Activated CD8-positive, alpha-beta memory T cell treated with anti-CD3 and anti-CD28 coated beads, Interleukin-2, amount 10 ng/mL, durations not matched to agents 7 days and 5 days (primary cell): ENCODE measurements at places on chromosomes 4 and X. TPM values are rescaled to one million over a fixed set of nuclear protein-coding genes. Genes with fewer than 3 reads are reported as not detected.
A peak's percentile ranks its signal among the peaks of the same experiment; 100 is the strongest.

DNA sequence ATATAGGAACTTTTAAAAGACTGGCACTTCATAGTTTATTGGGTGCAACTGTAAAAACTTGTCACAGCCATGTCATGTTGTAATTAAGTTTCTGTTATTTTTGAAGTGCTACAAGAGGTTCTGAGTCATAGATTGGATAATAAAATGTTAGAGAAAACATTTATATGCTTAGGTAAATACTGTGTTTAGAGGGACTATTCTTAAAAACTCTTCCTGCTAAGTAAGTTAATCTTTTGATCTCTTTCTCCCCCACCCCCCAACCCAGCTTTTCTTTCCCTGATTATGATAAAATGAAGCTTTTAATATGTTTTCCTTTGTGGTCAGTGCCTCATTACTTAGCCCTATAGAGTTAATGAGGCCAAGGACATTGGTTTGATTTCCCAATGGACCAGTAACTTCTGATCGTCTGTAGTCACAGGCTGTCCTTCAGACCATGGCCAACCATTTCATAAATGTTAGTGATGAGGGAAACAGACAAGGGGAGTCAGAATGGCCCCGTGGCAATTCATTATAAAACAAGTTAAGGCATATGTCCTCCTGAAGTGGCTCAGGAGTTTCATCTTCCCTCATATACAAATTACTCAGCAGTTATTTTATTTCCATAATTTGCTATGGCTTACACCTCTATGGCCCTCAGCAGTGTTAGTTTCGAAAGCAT lies 3.9 kb upstream of the PDLIM5 start:
- H3K4me3 ChIP-seq: no peak overlapping the region
- no peak overlapping the region for H3K27ac ChIP-seq

GRCh38 chr4:168509786-168510185 lies 12.9 kb downstream of the PALLD start:
- H3K4me3 ChIP-seq: no peak overlapping the region
- H3K27ac ChIP-seq: no peak overlapping the region
- DNase-seq: peak; percentile 69
- H3K36me3 ChIP-seq: no peaks in the 10 kb centered on the region
- peaks cover 32% of the 10 kb centered on the region for H3K4me1 ChIP-seq
- H3K27me3 ChIP-seq: no peaks in the 10 kb centered on the region

DNA sequence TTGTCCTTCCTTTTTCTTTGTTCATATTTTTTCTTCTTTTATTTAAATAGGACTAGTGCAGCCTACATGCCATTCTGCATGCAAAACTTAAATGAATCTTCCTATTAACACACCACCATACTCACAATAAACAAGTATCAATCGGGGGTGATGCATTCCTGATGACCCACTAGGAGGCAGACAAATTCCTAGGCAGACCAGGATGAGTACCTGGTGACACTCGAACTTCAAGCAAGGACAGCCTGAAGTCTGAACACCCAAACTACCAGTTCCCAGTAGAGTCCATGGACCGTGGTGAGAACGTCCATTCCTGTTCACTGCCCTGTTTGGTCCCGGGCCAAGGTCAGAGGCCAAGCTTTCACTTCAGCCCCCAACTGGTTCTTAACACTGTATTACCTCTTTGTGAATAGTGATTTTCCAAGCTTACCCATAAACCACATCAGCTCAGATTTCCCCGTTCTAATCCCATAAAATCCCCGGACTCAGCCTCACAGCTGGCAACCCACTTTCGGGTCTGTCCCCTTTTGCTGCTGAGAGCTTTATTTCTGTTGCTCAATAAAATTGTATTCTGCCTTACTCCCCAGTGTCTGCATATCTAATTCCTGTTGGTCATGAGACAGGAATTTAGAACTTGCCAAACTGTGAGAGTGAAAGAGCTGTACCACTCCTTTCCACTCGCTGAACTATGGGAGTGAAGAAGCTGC lies 1286.6 kb downstream of the FSTL5 start:
- no peak overlapping the region for H3K27ac ChIP-seq
- H3K4me3 ChIP-seq: no peak overlapping the region

Gene CNGA2
- total RNA-seq: not detected

Gene CXXC4
- total RNA-seq: not detected

- H3K4me3 ChIP-seq: no peak overlapping the region
- H3K27ac ChIP-seq: no peak overlapping the region
- no peak for DNase-seq
- H3K4me1 ChIP-seq: no peaks in the 10 kb centered on the region
- H3K36me3 ChIP-seq: peaks cover 34% of the 10 kb centered on the region
- no peaks in the 10 kb centered on the region for H3K27me3 ChIP-seq
These were observed 53.6 kb downstream of the BLTP1 start for GRCh38 chr4:122205687-122206086.

- no peak overlapping the region for H3K4me3 ChIP-seq
- no peaks in the 10 kb centered on the region for H3K36me3 ChIP-seq
- H3K4me1 ChIP-seq: no peaks in the 10 kb centered on the region
- no peak for DNase-seq
These were observed 36.3 kb downstream of the ATXN3L start for GRCh38 chrX:13283512-13283911.

Gene SH3RF1
- total RNA-seq: 0.35 TPM

GRCh38 chr4:121514443-121514842 lies 133.6 kb upstream of the QRFPR start:
- peaks cover 12% of the 10 kb centered on the region for H3K36me3 ChIP-seq
- peaks cover 20% of the 10 kb centered on the region for H3K27me3 ChIP-seq
- no peak for DNase-seq
- no peak overlapping the region for H3K27ac ChIP-seq
- H3K4me1 ChIP-seq: peaks cover 16% of the 10 kb centered on the region
- H3K4me3 ChIP-seq: no peak overlapping the region

GRCh38 chr4:40121515-40121914 lies 64.9 kb downstream of the N4BP2 start:
- no peaks in the 10 kb centered on the region for H3K27me3 ChIP-seq
- H3K27ac ChIP-seq: peak overlapping the region; percentile 8
- H3K4me3 ChIP-seq: no peak overlapping the region

Gene AWAT2
- total RNA-seq: not detected

- H3K27me3 ChIP-seq: no peaks in the 10 kb centered on the region
- peaks cover 4% of the 10 kb centered on the region for H3K4me1 ChIP-seq
- no peaks in the 10 kb centered on the region for H3K36me3 ChIP-seq
- H3K4me3 ChIP-seq: no peak overlapping the region
These were observed 97.4 kb upstream of the TRPC5OS start for GRCh38 chrX:111778591-111778990.

GRCh38 chr4:106095408-106095807 lies 200.1 kb downstream of the NPNT start:
- H3K27ac ChIP-seq: no peak overlapping the region
- no peaks in the 10 kb centered on the region for H3K27me3 ChIP-seq
- peaks cover 54% of the 10 kb centered on the region for H3K36me3 ChIP-seq
- no peak for DNase-seq
- no peak overlapping the region for H3K4me3 ChIP-seq

DNA sequence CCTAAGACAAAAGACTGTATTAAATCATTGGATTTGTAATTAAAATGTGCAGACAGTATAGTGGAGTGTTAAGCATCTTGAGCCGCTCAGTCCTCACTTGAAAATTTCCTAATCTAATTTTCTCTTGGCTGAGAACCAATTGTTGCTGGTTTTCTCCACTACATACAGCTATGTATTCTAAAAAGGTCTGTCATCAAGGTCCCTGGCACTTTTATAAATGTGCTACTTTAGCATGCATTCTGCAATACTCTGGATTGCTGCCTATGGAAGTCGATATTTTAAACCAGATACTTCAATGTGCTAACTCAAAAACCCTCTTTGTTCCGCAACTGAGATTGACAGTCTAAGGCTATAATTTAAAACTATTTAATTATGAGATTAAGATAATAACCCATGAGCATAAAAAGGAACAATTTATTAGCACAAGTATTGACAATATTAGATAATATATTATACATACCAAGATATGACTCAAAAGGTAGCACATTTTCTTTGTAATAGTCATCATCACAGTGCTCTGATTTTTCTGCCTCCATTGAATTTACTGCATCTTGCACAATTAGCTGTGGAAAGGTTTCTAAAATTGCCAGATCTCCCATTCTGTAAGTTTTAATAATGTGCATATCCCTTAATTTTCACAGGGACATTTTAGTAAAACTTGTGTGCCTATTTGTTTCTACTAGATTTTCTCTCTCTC lies 815.1 kb downstream of the ADGRL3 start:
- no peak overlapping the region for H3K4me3 ChIP-seq
- H3K27ac ChIP-seq: no peak overlapping the region
- H3K4me1 ChIP-seq: no peaks in the 10 kb centered on the region
- H3K27me3 ChIP-seq: no peaks in the 10 kb centered on the region
- no peak for DNase-seq
- no peaks in the 10 kb centered on the region for H3K36me3 ChIP-seq

DNA sequence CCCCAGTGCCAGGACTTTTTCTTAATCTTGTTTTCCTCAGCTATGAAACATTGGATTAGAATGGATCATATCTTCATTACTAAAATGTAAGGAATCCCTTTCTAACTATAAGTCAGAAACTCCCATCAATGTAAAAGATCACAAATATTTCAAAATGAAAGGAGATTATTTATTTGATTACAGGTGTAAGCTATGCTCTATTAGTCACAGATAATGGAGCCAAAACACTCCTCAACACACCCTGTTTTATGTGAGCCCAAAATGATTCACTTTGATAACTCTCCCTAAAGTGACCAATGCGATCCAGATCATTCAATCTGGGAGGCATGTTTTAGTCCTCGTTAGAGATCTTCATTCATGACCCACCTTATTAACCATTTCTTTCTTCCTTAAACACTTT lies 566.7 kb upstream of the TENM3 start:
- no peaks in the 10 kb centered on the region for H3K27me3 ChIP-seq
- no peaks in the 10 kb centered on the region for H3K36me3 ChIP-seq

Gene UCHL1
- total RNA-seq: 4.7 TPM

DNA sequence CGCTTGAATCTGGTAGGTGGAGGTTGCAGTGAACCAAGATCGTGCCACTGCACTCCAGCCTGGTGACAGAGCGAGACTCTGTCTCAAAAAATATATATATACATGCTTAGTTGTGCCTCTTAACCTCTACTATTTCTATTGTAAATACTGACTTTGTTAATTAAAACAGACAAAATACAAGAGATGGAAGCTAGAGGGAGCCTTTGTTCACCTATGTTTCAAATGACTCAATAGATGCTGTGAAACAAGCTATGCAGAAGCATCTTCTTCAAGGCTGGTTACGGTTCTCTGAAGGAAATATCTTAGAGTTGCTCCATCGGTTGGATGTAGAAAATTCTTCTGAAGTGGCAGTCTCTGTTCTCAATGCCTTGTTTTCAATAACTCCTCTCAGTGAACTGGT lies 6.2 kb downstream of the NCAPG start:
- no peak for DNase-seq
- H3K4me3 ChIP-seq: no peak overlapping the region
- no peaks in the 10 kb centered on the region for H3K27me3 ChIP-seq
- peak overlapping the region; percentile 68 for H3K27ac ChIP-seq

Gene TLR8
- not detected for total RNA-seq

- no peak for DNase-seq
- H3K36me3 ChIP-seq: no peaks in the 10 kb centered on the region
- no peak overlapping the region for H3K27ac ChIP-seq
- H3K27me3 ChIP-seq: no peaks in the 10 kb centered on the region
- no peaks in the 10 kb centered on the region for H3K4me1 ChIP-seq
These were observed 334.7 kb upstream of the NR3C2 start for GRCh38 chr4:148776941-148777340.

GRCh38 chrX:152637649-152638442 lies at the start of gene GABRQ:
Gene GABRQ (plus strand): TSS chrX:152637895. CDS start chrX:152638203, 308 bp downstream.
- H3K4me3 ChIP-seq: no peak within 1 kb of the TSS
- no peaks in the 10 kb centered on the region for H3K4me1 ChIP-seq
- H3K36me3 ChIP-seq: no peaks in the 10 kb centered on the region
- no peak for DNase-seq
- H3K27me3 ChIP-seq: peaks cover 32% of the 10 kb centered on the region

DNA sequence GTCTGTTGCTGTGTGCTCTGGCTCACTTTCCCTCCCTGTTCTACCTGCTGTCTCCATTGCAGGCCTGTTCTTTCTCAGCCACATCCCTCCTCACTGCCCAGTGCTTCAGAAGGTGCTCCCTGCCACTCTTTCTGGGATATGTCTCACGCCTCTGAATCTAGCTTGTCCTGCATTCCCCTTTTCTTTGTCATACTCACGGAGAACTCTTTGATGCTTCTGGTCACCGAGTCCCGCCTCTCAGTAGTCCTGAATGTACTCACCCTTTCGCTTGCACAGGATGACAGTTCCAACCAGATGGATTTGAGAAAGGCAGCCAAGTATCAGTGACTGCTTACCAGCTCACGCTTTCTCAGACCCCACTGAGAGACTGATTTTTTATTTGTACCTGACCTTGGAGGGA lies 65.2 kb upstream of the TLR2 start:
- no peaks in the 10 kb centered on the region for H3K27me3 ChIP-seq
- no peak for DNase-seq
- peaks cover 58% of the 10 kb centered on the region for H3K36me3 ChIP-seq
- peaks cover 25% of the 10 kb centered on the region for H3K4me1 ChIP-seq
- no peak overlapping the region for H3K27ac ChIP-seq
- no peak overlapping the region for H3K4me3 ChIP-seq

Gene NXF2
- total RNA-seq: not detected

Gene GJB1
- total RNA-seq: not detected

DNA sequence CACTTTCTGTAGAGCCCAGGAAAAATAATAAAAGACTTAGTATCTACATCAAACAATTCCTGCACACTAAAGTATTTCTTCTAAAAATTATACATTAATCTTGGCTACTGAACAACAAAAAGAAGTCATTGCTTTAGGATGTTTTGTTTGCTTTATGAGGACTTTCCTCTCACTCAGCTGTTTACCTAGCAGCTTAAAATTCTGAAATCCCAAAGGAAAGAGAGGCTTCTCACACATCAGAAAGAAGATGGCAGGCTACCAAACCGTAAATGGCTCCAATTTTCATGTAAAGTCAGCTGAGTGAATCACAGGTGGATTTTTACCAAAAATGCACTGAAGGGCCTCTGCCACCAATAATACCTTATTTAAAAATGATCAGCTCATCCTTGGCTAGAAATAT lies 9.0 kb upstream of the TRPC3 start:
- H3K36me3 ChIP-seq: no peaks in the 10 kb centered on the region
- H3K4me1 ChIP-seq: peaks cover 3% of the 10 kb centered on the region
- H3K27ac ChIP-seq: no peak overlapping the region
- no peak for DNase-seq
- peaks cover 9% of the 10 kb centered on the region for H3K27me3 ChIP-seq

Gene FHL1
- 12.4 TPM for total RNA-seq

Gene HSFX3
- total RNA-seq: not detected
